ENCODE measurements at places on chromosomes 4 and X.

DNA sequence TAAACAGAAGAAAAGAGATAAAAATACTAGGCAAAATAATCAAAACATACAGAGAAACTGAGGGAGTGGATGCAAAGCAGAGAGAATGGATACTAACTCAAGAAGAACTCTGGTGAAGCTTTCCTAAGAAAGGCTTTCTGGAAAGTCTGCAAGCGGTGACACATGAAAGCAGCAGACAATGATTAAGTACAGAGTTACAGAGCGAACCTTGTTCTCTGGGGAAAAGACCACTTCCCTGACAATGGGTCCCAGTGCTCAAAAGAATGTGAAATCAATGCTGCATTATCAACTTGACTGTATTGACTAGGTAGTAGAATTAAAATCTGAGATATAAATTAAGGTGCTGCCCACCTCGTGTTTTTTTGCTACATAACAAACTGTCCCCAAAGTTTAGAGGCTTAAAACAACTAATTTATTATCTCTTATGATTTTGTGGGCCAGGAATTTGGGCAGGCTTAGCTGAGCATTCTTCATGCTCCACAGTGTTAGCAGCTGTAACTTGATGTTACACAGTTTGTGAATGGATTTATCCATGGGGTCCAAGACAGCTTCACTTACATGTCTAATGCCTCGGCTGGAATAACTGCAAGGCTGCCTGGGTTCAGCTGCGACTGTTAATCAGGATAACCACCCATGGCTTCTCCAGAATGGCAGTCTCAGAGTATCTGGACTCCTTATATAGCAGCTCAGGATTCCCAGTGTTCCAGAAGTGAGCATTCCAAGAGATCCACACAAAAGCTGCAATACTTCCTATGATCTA, 106.9 kb upstream of the INPP4B start:
- no peak for DNase-seq

DNA sequence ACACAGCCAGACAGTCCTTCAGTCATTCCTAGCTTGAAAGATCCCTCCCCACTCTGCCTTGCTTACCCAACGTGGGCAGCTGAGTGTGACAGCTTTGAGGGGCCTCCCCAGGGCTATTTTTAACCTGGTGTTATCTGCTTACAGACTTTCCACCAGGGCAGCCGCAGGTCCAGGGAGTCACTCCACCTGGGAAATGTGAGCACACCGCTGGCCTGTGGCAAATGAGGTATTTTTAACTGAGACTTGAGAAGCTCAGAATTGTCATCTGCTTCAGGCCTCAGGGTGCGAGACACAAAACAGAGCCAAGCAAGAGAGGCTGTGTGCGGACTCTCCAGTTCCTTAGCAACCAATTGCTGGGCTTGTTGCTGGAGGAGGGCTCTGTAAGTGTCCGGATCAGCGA, 13.0 kb downstream of the CORIN start:
- no peak for DNase-seq

GRCh38 chr4:604131-604530, 21.2 kb upstream of the PDE6B start:
- DNase-seq, result no peak

DNA sequence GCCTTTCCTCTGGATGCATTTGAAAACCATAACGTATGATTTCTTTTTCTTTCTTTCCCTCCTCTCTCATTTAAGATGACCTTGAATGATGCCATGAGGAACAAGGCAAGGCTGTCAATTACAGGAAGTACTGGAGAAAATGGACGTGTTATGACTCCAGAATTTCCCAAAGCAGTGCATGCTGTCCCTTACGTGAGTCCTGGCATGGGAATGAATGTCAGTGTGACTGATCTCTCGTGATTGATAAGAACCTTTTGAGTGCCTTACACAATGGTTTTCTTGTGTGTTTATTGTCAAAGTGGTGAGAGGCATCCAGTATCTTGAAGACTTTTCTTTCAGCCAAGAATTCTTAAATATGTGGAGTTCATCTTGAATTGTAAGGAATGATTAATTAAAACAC, 142.8 kb downstream of the GRIA2 start:
- DNase-seq, result no peak

GRCh38 chr4:6331018-6331417, 61.4 kb downstream of the WFS1 start:
- peak; percentile 17 for DNase-seq

GRCh38 chrX:101484135-101484534, 1.1 kb upstream of the ARMCX4 start:
- no peak for DNase-seq

DNA sequence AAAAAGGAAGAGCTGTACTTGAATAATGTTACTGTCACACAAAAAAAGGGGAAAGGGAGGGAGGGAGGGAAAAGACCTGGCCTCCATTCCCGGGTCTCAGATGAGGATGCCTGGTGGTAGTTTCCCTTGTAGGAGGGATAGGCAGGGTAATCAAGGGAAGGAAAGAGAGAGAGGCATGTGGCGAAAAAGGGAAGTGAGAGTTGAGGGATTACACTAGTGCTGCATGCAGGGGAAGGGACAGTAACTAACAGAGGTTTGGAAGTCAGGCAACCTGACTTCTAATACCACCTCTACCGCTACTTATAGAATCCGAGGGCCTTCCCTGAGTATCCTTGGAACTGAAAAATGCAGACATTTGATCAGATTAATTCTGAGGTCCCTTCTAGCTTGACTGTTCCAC, 821.7 kb upstream of the FTHL17 start:
- DNase-seq, result no peak

DNA sequence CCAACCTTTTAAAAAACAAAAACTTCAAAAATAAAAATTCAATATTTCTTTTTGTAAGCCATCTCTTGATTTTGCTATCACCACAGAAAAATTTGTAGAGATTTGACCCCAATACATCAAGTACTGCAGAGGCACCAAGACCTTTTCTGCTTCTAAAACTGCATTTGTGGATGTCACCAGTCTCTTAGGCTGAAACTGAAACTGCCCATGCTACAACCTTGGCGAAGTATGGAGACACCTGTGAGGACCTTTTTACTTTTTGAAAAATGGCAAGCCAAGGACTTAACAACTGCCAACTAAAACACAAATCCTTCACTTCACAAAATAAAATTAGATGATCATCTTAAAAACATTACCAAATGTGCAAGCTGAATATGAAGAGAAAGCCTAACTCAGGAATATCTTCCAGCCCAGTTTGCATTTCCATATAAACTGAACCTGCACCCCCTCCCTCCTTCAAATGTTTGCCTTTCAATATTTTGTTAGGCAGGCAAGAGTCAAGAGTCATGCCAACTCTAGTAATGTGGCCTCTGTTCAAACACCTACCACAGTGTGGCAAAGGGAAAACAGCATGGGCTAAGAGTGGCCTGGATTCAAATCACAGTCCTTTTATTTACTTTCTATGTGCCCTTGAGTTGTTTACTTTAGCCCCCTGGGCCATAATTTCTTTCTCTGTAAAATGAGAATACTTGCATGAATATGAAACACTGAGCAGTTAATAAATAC, 389.4 kb downstream of the OPHN1 start:
- DNase-seq, result no peak

- no peak for DNase-seq
Measured at GRCh38 chrX:70979136-70979762, 48.4 kb upstream of the SLC7A3 start.

DNA sequence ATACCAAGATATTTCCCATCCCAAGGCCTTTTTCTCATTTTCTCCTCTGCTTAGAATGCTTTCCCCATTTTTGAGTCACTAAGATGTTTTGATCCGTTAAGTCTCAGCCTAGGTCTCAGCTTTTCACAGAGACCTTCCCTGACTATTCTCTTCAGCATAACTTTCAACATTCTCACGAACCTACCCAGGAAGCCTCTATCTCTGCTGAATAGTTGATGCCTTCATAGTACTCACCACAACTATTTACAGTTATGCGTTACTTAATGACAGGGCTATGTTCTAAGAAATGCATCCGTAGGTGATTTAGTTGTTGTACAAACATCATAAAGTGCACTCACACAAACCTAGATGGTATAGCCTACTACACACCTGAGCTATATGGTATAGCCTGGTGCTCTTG, 64.5 kb downstream of the ARL9 start:
- DNase-seq, result no peak

- no peak for DNase-seq
Measured at GRCh38 chrX:43973249-43974099, at the start of gene NDP. Gene NDP, minus strand, starts transcription at chrX:43973390. Its CDS starts 14,745 bp downstream, at chrX:43958645.

GRCh38 chr4:108080747-108081146, 88.0 kb downstream of the LEF1 start:
- peak; percentile 21 for DNase-seq

GRCh38 chrX:19760345-19760744, 127.1 kb downstream of the SH3KBP1 start:
- DNase-seq, result no peak

- DNase-seq, result peak; percentile 57
Measured at GRCh38 chrX:150897421-150898320, 797 bp downstream of the CD99L2 start.

DNA sequence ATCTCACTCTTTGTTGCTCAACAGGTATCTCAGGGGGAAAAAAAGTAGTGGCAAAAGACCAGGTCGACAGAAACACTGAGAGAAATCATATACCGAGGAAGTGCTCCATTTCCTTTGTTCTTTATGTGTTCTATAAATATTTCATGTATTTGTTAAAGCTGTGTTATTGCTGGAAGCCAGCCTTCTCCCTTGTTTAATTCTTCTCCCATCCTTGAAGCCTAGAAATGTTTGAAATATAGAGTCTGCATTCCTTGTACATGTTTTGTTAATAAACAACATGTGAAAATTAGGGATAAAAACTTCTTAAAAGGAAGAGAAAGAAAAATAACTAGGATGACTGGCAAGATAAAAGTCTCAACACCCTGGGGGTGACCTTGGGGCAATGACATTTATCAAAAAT, 186.2 kb downstream of the ANKRD50 start:
- no peak for DNase-seq

DNA sequence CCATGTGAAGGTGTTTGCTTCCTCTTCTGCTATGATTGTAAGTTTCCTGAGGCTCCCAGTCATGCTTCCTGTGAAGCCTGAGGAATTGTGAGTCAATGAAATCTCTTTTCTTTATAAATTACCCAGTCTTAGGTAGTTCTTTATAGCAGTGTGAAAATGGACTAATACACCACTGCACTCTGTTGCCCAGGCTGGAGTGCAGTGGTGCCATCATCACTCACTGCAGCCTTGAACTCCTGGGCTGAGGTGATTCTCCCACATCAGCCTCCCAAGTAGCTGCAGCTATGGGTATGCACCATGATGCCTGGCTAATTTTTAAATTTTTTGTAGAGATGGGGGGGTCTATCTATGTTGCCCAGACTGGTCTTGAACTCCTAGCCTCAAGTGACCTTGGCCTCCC, 15.8 kb upstream of the IGFBP7 start:
- DNase-seq, result no peak

DNA sequence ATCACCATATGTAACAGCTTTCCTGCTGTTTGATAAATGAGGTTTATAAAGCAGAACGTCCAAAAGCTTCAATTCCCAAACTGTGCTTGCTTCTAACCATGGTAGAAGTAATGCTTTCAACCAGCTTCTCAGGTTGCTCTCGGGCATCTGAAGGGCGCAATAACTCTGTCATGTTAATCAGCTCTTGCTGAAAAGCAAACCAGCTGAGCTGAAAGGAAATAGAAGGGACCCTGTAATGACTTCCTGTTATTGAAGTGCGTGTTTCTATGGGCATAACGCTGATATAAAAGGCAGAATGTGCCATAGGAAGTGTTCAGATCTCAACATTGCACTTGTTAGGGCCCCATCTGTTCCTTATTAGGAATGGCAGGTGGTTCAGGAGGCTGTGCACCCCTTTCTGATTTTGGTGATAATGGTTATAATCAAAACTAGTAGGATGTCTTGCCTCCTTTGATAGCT, 21.2 kb downstream of the HERC3 start:
- DNase-seq, result peak; percentile 23

DNA sequence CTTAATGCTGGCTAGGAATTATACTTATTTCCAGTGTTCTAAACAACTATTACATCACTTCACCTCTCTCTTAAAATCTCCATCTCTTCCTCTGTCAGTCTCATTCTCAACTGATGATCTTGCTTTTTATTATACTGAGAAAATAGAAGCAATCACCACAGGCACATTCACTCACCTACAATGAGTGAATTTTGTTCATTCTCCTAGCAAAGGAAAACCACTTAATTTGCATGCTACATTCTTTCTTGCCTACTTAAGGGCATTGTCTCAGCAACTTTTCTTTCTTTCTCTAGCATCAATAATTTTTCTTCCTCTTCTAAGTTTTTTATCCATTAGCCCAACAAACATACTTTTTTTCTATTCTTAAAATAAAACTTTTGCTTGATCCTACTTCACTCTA, 21.1 kb upstream of the USP38 start:
- no peak for DNase-seq

- no peak for DNase-seq
Measured at GRCh38 chrX:23749576-23749975, 6.5 kb upstream of the ACOT9 start.

DNA sequence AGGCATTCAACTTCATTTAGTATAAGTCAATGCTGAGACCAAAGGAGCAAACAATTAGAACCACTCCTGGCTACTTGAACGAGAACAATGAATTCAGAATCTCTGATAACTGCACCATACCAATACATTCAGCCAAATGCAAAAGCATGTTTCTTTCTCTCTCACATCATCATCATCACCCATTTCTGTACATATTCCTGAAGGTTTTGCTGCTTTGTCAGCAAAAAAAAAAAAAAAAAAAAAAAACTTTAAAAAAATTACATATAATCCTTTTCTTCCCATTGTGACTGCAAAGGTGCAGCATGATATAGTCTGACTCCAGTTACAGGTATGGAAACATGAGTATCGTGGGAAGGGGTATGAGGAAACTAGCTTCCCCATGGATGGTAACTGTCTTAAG, 35.6 kb downstream of the FBXW7 start:
- no peak for DNase-seq

- DNase-seq, result peak; percentile 2
Measured at GRCh38 chr4:23373261-23373660, 516.6 kb downstream of the PPARGC1A start.

DNA sequence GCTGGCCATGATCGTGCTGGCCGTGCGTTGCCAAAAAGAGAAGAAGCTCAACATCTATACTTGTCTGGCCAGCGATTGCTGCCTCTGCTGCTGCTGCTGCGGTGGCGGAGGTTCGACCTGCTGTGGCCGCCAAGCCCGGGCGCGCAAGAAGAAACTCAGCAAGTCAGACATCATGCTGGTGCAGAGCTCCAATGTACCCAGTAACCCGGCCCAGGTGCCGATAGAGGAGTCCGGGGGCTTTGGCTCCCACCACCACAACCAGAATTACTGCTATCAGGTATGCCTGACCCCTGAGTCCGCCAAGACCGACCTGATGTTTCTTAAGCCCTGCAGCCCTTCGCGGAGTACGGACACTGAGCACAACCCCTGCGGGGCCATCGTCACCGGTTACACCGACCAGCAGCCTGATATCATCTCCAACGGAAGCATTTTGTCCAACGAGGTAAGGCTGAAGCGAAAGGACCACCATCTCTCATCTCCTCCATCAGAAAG, 3.3 kb downstream of the PCDH10 start:
- DNase-seq, result no peak

GRCh38 chr4:40471923-40472322, 136.8 kb downstream of the CHRNA9 start:
- no peak for DNase-seq

GRCh38 chr4:152588869-152589268, 53.0 kb upstream of the FBXW7 start:
- DNase-seq, result no peak

Measured in activated naive CD4-positive, alpha-beta T cell treated with Interleukin-2 at 50 U/mL for 16 hours (primary cell).